ENCODE measurements at places on chromosomes 4 and X.

- no peak for DNase-seq
Observed at GRCh38 chr4:187929024-187929423, 66.5 kb upstream of the ZFP42 start.

DNA sequence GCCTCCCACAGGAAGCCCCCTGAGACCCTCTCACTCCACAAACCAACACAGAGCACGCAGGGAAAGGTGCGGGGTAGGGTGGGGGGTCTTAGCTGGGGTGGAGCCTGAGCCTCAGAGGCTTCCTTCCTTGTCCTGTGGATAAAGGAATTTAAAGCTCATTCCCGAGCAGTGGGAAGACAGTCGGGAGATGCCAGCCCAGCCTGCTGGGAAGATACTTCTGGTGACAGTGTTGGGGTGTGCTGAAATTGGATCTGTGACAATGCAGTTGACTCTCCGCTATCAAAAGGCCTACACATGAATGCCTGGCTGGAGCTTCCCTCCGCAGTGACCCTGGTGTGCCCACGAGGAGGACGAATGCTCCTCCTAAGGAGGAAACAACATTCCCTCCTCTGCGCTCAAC is 45.5 kb downstream of the JAKMIP1 start:
- DNase-seq: no peak

DNA sequence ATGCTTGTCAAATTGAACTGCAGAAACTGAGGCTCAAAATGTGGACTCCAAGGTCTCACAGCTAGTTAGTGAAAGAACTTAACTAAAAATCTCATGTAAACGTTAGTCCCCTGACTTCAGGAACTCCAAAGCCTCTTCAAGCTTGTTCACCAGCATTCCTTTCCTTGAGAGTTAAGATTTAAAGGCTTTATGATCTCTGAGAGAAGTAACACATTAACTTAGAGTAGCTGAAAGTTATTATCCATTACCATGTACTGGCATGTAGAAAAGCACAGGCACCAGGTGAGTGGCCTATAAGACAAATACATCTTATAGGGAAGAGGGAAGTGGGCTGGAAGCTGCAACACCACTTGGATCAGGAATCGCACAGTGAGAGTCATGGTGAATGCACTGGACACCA is 15.3 kb downstream of the PARM1 start:
- no peak for DNase-seq

DNA sequence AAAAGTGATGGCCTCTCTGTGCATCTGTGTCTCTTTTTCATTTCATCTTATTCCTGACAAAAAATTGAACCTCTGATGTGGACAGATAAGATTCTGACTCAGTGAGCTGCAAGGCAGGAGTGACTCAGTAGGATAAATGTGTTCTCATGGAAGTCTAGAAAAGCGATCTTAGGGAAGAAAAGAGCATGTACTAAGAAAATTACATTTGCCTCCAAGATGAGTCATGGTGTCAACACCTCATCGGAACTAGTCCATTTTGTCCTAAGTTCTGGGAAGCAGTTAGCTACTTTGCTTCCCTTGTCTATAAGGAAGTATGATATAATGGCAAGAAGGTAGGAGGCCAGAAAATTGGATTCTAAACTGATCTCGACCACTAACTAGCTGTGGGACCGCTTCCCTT is 83.5 kb upstream of the AFF2 start:
- DNase-seq: no peak

DNA sequence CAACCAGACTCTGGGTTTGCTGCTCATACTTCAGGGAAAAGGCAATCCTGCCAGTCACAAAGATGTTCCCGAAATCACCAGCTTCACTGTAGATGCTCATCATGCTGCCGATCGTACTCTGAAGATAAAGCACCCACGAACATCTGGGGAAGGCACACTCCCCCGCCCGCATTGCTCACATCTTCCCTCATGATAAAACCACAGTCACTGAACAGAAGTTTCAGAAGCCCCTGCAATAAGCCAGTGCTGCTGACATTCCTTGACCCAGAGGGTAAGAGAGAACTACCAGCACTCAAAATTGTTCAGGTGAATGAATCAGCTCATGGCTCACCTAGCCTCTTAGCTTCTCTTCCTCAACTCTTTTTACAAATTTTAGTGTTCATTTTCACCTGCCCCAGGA is 43.1 kb downstream of the SRPX2 start:
- DNase-seq: peak; percentile 0

- DNase-seq: peak; percentile 84
Observed at GRCh38 chr4:113825272-113825671, 63.7 kb upstream of the CAMK2D start.

- DNase-seq: no peak
Observed at GRCh38 chr4:90190525-90190924, 63.3 kb downstream of the CCSER1 start.

DNA sequence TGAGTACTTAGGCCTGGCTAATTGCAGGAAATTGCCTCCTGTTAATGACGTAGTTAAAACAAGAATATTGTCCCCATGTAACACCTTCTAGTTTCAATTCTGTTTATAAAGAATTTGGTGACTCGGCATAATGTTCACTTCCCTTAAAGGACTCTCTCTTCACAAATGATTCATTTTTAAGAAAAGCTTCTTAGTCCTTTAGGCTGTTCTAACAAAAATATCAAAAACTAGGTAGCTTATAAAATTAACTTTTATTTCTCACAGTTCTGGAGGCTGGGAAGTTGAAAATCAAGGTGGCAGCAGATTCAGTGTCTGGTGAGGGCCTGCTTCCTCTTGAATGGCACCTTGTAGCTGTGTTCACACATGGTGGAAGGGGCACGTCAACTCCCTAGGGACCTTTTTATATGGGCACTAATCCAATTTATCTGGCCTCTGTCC is 23.8 kb downstream of the COL25A1 start:
- DNase-seq: no peak

GRCh38 chr4:113141901-113142346 is 92.5 kb downstream of the ANK2 start:
- DNase-seq: no peak

- DNase-seq: no peak
Observed at GRCh38 chr4:175371091-175371490, 441.0 kb downstream of the GPM6A start.

- DNase-seq: no peak
Observed at GRCh38 chrX:154036513-154036912, 16.8 kb upstream of the IRAK1 start.

- no peak for DNase-seq
Observed at GRCh38 chrX:105973387-105973739, 65.2 kb downstream of the SERPINA7 start.

- no peak for DNase-seq
Observed at GRCh38 chr4:147864607-147865006, 132.7 kb downstream of the ARHGAP10 start.

GRCh38 chrX:152528193-152528592 is 77.1 kb upstream of the GABRA3 start:
- DNase-seq: no peak

DNA sequence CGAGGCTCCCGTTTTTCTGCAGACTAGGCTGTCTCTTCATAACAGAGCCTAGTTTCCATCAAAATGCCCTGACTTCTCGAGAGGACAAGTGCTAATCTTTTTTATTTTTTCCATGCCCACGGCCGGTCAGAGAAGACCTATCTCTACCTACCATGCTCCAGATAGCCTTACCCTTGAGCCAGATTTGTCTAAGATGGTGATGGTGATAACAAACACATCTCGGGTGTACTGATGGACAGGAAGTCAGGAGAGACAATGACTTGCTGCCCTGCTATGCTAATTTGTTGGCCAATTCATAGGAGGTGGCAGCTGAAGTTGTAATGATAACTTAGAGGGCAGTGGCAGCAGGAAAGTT is 42.2 kb upstream of the NKRF start:
- DNase-seq: no peak

GRCh38 chr4:6177587-6178197 is 22.7 kb downstream of the JAKMIP1 start:
- DNase-seq: no peak

DNA sequence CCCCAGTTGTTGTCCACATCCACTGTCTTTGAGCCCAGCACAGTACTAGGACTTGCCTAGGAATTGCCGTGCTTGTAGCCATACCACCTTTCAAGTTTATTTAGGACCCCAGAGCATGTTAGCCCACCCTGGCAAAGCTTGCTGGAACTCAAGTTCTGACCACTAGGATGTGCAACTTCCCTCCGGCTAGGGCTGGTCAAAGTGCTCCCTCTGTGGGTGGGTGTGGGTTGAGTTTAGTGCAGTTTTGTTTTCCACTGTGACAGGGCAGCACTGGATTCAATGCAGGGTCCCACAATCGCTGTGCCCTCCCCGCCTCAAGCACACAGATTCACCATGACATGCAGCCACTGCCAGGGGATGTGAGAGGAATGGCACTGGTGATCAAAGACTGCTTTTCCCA is 96.0 kb downstream of the RASGEF1B start:
- DNase-seq: no peak

GRCh38 chr4:33425936-33426335 is 2705.8 kb downstream of the PCDH7 start:
- DNase-seq: no peak

- no peak for DNase-seq
Observed at GRCh38 chr4:94457692-94458106, 6.0 kb downstream of the PDLIM5 start.

- DNase-seq: no peak
Observed at GRCh38 chr4:185787926-185788679, 23.9 kb downstream of the SORBS2 start.

DNA sequence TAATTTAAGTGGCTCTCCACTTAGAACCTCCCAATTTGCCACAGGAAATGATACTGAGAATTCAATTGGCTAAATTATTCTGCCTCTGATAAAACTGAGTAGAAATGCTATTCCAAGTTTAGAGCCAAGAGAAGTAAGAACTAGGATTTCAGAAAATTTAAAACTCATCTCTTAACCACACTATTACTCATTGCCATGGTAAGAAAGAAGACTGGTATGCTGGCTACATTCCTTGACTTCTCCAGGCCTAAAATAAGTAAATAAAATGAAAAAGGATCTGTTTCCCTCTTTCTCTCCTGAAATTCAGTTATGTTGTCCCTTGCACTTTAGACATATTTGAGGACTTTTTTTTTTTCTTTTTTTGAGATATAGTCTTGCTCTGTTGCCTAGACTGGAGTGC is 23.3 kb downstream of the ZNF280C start:
- DNase-seq: no peak

GRCh38 chr4:153111426-153112040 is 92.7 kb upstream of the TRIM2 start:
- no peak for DNase-seq

DNA sequence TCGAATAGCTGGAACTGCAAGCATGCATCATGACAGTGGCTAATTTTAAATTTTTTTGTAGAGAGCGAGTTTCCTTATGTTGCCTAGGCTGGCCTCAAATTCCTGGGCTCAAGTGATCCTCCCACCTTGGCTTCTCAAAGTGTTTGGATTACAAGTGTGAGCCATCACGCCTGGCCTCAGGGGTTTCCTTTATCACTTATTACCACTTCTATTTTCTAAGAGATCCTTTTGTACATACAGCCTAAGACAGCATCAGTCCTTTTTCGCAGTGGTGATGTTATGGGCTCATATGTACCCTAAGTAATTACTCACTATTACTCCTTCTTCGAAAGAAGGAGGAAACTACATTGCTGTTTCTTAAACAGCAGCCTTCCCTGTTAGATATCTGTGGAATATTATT is 54.1 kb upstream of the CDKN2AIP start:
- no peak for DNase-seq

- DNase-seq: peak; percentile 16
Observed at GRCh38 chr4:113673450-113673849, 88.1 kb downstream of the CAMK2D start.

DNA sequence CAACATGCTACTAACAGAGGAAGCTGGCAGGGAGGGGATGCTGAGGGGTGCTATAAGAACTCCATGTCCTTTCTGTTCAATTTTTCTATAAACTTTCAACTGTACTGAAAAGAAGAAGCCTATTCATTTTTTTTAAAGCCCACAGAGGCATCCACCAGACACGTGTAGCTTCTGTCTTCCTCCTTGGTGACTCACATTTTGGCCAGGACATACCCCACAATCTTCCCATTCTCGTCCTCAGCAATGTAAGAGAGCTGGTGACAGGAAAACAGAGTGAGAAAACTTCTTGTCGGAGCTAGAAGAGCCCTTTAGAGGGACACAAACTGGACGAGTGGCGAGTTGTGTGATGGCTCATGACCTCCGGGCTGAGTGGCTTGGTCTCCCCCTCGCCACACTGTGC is 1.1 kb downstream of the NAA10 start:
- DNase-seq: no peak

DNA sequence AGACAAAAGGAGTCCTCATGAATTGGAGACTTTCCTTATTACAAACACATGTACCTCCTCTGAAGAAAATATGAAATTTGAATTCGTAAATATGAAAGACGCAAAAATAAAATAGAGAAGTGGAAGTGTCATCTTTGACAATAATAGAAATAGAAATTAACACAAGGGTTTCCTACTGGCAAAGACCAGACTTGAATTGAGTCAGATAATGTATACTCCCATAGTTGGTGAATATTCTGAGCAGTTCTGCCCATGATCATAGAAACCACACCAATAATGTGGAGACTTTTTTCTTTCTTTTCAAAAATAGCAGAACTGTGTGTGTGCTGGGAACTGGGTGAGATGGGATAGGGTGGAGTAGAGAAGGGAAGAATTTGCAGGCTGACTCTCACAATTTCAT is 277.7 kb upstream of the TET2 start:
- no peak for DNase-seq

All from Kasumi-1 (cell line).